Activated CD4-positive, alpha-beta T cell treated with anti-CD3 and anti-CD28 coated beads for 4 hours (primary cell): ENCODE measurements at places on chromosomes 2 and 18.

DNA sequence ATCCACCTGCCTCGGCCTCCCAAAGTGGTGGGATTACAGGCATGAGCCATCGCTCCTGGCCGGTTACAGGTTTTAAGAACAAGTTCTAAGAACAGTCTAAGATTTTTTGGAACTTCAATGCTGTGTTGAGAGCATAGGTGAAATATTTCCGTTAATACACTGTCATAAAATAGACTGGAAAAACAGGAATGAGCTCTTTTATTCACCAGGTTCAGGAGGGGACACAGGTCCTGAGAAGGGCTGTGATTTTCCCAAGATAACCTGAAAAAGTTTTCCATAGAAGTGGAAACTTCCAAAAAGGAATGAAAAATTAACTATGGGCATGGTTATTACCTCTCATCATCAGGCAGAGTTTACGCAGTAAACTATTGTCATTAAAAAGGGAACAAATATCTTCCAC lies 97.6 kb upstream of the TMEM178A start:
- DNase-seq = no peak

GRCh38 chr2:62662131-62662530 lies 43.4 kb upstream of the EHBP1 start:
- no peak for DNase-seq

- no peak for DNase-seq
Measured at GRCh38 chr2:122927197-122927596, 1097.9 kb upstream of the CNTNAP5 start.

- DNase-seq = no peak
Measured at GRCh38 chr2:31983762-31984467, 26.9 kb downstream of the MEMO1 start.

GRCh38 chr2:64548761-64549160 lies 24.6 kb downstream of the AFTPH start:
- no peak for DNase-seq

DNA sequence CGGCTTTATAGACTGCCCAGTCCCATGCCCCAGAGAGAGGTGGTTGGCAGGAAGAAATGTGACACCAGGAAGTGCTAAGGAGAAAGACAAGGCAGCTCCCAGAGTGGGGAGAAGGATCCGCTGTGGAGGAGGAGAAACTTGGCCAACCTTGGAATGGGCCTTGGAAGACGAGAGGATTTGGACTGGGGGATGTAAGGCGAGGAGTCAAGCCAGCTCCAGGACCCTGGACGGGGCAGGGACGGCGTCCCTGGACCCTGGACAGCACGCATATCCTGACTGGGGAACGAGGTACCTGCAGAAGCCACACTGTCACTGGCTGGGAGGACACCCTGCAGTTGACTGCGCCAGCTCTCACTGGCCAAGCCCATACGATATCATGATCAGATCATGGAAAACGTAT lies 153.4 kb downstream of the BCL2 start:
- no peak for DNase-seq

DNA sequence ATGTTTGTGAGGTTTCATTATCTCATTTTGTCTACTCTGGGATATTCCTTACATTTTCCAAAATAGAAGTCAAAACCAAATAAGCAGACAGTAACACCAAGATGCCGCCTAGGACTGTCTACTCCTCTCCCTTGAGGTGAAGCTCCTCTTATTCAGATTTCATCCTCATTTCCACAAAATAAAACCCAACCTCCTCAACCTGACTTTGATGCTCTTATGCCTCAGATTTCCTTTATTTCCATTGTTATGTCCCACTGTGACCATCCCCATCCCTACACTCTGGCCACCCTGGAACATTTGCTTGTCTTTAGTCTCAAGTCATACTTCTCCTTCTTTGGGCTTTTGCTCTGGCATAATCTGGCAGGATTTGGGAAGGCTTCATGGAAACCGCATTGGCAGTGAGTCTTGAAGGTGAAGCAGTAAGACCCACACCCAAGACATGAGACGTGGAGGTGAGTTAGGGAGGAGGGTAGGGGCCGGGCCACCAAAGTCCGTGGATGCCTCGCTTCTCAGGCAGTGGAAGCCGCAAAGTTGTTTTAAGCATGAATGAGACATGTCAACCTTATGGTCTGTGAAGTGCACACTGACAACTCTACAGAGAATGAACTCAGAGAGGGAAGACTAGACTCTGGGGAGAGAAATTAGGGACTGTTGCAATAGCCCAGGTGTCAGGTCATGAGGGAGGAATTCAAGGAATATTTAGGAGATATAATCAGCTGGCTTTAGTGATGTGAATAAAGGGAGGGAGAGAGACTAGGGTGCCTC lies 63.6 kb downstream of the DDX1 start:
- no peak for DNase-seq

DNA sequence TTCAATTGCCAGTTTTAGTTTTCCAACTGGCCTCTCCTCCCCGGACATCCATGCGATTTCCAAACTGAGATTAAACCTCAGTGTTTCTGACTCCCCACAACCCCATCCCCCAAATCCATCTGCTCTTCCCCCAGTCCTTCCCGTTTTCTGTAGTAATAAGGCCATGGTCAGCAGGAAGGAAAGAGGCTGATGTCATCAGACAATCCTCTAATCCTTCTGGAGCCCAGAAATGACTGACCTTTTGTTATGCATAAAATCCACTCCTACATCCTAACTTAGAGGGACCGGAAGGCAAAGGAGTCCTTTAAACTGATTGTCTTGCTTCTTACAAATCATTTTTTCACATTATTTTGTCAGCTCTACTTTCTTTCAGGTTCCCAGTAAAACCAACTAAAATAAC lies 155.8 kb downstream of the INO80D start:
- DNase-seq = no peak
